ENCODE measurements at places on chromosomes 6 and 20. TPM values are rescaled to one million over a fixed set of nuclear protein-coding genes. Genes with fewer than 3 reads are reported as not detected.

GRCh38 chr20:1827974-1828785, 67.0 kb upstream of the SIRPA start:
- DNase-seq, result peak; percentile 23

GRCh38 chr20:38566036-38566598, 14.9 kb upstream of the ADIG start:
- no peak for DNase-seq

The CALHM6 gene
- not detected for total RNA-seq

GRCh38 chr20:53611449-53611894, 17.8 kb upstream of the ZNF217 start:
- peak; percentile 97 for DNase-seq

The ARFRP1 gene
- total RNA-seq, result 24.6 TPM

DNA sequence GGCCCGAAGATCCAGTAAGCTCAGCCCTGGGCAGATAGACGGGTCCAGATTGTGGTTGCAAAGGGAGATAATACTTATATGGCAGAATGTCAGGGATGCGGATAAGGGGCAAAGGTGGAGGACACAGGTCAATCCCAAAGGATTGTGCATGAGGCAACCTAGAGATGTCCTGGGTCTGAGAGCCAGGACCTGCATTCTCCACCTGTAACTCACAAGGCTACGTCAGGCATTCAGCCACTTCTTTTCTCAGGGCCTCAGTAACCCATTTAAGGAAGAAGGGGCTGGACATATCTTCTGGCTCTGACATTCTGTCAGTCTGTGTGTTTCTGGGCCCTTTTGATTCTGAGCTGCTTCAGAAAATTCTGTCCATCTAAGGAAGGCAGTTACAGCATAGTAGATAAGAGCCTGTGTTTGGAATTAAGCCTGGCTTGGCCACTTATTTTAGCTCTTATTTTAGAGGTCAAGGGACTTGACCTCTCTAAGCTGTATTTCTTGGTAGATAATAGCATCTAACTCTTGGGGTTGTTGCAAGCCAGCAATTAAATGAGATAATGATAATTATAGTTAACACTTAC, 40.2 kb downstream of the CNBD2 start:
- DNase-seq, result no peak

Data from H4 (cell line).